ENCODE measurements at places on chromosomes 7 and 10.
A peak's percentile ranks its signal among the peaks of the same experiment; 100 is the strongest.

GRCh38 chr7:610141-610530, 90.5 kb upstream of the PDGFA start:
- no peak for DNase-seq

GRCh38 chr7:80346704-80347103, 165.2 kb downstream of the GNAT3 start:
- DNase-seq = no peak

DNA sequence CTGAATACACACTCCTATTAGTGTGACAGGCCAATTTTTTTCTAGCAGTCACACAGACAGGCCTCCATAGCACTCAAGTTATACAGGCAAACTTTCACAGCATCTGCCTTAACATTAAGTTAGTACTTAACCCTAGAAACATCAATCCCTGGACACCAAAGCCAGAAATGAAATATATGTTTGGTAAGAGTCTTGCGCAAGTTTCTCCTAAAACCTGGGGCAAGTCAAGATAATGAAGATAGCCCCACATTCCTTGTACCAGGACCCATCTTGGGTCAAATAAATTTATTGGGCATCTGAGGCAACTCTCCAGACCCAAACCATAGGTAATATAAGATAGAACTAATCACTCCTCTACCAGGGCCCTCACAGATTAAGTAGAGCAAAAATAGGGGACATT, 70.8 kb upstream of the ZNF92 start:
- DNase-seq = no peak

DNA sequence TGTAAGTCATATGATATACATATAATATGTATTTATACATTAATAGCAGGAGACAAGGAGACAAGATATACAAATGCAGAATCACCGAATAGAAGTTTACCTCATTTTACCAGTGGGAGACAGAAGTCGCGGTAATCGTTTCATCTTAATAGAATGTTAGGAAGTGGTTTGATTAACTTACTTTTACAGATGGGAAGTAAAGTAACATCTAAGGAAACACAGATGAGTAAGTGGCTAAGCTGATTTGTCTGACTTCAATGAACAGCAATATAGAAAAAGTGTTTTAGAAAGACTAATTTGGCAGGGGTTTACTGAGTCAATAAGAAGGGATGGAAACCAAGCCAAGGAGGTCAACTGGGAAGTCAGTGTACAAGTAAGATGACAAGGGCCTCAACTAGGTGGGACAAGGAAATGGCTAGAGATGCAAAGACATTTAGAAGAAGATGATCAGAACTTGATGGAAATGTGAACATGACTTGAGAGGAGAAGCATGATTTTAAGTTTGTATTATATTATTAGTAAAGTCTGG, 36.2 kb upstream of the FAM133B start:
- no peak for DNase-seq

GRCh38 chr10:36366065-36366464, 724.0 kb upstream of the FZD8 start:
- no peak for DNase-seq

- no peak for DNase-seq
Observed at GRCh38 chr10:73798927-73799560, 12.4 kb downstream of the NDST2 start.

DNA sequence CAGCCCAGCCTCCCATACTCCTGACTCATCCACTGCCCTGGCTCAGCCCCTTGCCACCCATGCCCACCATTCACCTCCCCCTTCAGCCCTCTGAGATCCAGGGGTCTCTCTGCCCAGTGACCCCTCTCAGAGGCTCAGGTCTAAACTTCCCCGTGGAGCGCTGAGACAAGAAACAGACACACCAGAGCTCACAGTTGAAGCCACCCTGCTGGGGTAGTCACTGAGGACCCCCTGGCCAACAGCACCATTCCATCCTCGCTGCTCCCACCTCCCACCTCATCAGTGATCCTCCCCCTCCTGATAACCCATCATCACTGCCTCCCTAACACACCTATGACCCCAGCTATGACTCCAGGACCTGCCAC, 100.7 kb downstream of the GRID1 start:
- DNase-seq = no peak

- DNase-seq = no peak
Observed at GRCh38 chr10:107728807-107729206, 564.3 kb upstream of the SORCS1 start.

DNA sequence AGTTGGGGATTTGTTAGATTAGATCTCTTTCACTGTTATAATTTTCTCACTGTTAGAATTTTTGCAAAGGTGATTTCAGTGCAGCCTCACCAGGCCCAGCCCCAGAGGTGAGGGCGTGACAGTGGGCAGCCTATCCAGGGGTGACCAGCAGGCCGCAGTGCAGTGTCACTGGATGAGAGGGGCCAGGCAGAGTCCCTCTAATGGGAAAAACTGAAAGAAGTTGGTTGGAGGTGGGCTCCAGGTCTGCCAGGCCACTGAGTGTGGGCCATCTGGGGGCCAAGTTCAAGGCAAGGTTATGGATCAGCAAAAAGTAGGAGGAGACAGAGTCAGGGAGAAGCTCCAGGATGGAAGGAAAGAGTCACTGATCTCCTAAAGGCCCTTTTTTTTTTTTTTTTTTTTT, 90.5 kb upstream of the SDK1 start:
- DNase-seq = no peak

DNA sequence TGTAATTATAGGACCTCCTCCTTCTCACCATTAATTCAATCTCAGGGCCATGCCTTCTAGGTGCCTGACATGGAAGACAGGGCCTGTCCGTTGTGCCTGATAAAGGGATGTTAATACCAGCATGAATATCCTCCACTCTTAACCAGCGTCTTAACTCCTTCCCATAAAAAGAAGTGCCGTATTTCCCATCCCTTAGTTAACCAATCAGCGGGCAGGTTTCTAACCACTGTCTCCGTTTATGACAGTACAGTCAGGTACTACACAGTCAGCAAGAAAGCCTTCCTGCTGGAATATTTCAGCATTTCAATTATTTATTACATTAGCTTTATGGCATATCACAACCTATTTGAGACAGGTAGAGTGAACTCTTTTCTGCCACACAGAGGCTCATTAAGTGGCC, 308.6 kb upstream of the FZD8 start:
- no peak for DNase-seq

DNA sequence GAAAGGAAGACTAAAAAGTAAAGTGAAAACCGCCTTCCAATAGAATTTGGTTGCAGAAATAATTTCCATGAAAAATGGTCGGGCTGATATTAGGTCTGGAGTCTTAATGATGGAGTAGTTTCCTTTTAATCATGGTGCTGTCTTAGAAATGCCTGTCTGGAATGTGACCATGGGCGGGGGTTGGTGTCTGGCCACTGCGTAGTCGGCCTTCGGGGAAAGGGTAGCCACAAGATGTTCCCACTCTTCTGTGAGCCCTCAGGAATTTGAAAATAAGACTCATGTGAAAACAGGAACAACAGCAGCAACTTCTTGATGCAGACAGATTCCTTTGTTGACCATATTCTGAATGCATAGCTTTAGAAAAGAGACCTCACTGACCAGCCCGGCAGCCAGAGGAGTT, 176.8 kb downstream of the KIAA1217 start:
- no peak for DNase-seq

DNA sequence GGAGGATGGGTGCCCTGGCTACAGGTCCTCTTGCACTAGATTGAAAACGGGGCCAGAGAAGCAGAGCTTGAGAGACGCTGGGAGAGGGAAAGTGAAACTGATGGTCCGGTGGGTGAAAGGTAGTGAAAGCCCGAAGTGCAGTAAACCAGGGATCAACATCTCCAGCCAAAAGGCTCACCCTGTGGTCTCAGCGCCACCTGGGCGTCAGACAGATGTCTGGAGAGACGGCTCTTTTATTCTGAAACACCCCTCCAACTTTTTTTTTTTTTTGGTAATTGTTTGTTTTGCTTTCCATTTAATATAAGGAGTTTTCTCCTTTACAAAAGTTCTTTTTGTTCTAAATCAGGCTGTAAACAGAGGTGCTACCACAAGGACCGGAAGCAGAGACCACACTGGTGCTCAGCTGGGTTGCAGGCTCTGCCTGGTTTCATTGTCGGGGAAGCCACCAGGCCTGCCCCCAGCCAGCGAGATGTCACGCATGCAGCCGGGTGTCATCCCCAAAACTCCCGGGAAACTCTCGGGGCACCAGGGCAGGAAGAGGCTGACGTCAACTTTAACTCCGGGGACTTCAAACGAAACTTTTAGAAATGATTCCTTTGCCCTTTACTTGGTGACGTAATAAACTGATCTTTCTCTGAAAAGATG, 11.2 kb downstream of the IL2RA start:
- peak; percentile 8 for DNase-seq

GRCh38 chr7:33563651-33564050, 341.7 kb upstream of the BMPER start:
- DNase-seq = no peak

- no peak for DNase-seq
Observed at GRCh38 chr7:123738808-123739207, 10.0 kb downstream of the WASL start.

- DNase-seq = no peak
Observed at GRCh38 chr10:81594991-81595390, 280.0 kb upstream of the NRG3 start.

DNA sequence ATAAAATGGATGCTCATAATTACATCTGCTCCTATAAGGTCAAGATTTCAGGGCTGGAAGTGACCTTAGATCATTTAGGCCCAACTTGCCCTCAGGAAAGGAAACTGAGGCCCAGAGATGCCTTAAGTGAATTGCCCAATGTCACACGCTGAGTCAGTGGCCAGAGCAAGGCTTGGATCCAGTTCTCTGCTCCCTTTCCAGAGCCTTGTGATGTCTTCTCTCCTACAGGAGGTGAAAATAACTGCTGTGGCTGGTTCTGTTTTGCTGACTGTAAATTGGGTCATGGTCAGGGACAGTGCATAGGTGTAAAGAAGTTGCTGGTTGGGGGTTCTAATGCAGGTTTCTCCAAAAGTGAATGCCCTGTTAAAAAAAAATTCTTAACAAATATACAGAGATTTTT, 91.3 kb downstream of the TCF7L2 start:
- DNase-seq = no peak

DNA sequence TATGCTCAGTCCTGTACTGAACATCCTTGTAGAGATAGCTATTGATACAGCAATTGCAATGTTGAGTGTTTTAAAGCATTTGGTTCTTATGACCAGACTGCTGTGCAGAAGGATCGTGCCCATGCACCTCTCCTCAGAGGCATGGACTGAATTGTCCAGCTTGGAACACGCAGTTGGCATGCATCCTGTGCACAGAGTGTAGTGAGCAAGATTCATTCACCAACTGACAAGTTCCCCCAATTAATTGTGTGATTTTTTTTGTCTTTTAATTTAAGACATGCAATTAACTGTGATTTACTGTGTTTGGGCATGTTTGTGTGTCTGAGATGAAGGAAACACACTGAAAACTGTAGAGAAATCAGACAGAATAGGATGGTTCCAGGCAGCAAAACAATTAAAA, 323.7 kb downstream of the CDK14 start:
- DNase-seq = no peak

Measured in DMS79 treated with DMSO at 0.1 percent for 48 hours (cell line).